ENCODE measurements at places on chromosomes 12 and 14.

GRCh38 chr14:75369506-75369905 is 58.3 kb upstream of the JDP2 start:
- no peak for DNase-seq

DNA sequence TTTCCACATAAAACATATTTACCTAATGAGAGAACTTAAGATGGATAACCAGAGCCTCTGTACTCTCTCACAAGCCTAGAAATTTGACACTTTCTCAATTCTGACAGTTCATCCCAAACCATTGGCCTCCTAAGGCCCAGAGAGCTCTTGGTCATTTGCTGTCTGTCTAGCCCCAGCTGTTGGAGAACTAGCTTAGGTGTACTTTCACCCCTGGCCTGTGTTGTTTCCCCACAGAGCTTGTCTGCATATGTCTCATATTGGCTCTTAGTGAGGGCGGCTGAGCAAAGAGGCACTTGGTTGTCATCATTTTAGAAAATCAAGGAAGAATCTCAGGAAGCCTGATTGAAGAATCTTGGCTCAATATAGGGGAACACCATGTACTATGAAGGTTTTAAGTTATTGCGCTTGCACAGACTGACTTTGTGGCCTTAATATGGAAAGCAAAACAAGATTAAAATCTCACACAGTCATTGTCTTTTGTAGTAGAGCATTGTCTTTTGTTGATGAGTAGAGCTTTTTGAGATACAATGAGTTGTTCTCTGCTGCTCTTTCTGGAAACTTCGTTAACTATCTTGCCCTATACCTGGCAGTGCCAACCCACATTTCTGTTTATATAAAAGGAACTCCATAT is 324.6 kb downstream of the RAD51B start:
- no peak for DNase-seq

DNA sequence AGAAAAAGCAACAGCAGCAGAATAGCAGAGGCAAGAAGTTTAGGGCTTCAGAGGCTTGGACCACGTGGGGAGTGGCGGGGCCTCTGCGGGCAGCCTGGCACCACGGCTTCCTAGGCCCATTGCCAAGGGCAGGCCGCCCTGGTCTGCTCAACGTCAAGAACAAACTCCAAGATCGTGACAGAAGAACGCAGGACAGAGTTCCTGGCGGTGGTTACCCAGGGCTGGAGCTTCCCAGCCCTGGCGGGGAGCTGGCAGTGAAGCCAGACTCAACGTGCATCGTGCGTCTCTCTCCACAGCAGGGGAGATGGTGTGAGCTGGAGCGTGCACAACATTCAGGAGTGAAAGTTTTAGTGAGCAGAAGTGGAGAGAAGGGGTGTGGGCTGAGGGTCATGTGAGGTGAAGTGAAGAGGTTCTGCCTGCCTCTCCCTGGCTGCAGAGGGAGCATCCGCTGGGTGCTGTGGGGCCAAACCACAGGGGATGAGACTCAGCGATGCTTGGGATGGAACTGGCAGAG is 13.9 kb upstream of the CACNA2D4 start:
- DNase-seq, result no peak

DNA sequence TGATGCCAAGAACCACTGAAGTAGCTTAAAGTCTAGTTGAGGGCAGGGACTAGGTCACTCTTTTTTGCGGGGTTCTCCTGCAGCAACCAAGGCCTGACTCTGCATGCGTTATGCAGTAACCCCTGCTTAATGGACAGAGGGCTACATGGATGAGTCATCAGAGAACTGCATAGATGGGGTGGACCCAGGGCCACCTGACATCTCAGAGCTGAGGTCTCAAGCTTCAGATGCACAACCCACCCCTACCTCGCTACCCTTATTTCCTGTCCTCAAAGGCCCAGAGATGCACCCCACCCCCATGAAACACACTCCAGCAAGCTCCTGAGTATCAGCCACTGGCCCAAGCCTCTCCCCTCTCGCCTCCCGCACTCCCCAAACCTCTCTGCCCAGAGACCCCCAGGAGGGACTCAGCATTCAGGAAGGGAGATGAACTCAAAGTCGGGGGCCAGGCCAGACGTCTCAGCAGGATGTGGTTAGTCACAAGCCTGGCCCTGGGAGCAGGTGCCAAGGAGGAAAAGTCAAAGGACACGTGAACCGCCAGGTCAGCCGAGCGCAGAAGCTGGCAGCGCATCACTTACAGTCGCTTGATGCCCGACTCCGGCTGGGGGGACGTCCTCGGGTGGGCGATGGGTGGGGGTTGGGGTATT is 25.8 kb downstream of the SNRNP35 start:
- peak; percentile 48 for DNase-seq

GRCh38 chr12:46609674-46610073 is 216.1 kb downstream of the SLC38A4 start:
- DNase-seq, result no peak

GRCh38 chr14:91573528-91573893 is 63.4 kb upstream of the PPP4R3A start:
- DNase-seq, result no peak

DNA sequence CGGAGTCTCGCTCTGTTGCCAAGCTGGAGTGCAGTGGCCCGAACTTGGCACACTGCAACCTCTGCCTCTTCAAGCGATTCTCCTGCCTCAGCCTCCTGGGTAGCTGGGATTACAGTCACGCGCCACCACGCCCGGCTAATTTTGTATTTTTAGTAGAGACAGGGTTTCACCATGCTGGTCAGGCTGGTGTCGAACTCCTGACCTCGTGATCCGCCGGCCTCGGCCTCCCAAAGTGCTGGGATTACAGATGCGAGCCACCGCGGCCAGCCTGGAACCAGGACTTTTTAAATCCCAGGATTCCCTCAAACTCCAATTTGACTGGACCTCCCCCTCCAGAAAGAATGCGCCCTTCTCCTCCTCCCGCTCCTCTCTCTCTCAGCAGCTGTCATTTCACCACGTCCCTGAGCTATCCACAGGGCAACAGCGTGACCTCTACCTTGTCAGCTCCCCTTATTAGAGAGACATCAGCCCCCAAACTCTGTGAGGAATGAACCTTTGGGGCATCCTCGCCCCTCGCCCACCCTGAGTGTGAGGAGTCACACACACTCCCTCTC is 2.0 kb downstream of the ESYT1 start:
- DNase-seq, result no peak

DNA sequence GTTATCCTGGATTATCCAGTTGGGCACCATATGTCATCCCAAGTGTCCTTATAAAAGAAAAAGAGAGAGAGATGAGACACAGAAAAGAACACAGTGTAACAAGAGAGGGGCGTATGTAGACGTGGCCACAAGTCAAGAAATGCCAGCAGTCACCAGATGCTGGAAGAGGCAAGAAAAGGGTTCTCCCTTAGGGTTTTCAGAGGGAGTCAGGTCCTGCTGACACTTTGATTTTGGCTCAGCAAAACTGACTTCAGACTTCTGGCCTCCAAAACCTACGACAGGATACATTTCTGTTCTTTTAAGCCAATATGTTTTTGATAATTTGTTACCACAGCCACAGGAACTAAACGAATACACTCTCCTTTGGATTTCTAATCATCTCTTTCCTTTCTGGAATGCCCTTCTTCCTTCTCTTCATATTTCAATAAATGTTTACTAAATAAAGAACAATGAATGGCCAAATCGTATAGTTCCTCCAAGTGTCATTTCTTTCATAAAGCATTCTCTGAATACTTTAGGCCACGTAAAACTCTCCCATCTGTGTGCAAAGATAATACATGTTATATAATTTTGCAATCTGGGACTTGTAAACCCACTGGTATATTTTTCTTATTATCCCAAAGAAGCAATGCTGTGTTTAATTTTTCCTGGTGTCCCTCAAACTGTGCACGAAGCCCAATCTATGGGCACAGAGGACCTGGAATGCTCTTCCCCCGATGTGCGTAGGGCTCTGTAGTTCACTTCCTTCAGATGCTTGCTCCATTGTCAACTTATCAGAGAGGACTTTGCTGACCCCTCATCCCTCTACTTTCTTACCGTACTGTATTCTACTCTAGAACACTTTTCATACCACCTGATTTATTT is 303.6 kb downstream of the CEP128 start:
- DNase-seq, result no peak

GRCh38 chr14:98580131-98580678 is 691.8 kb downstream of the BCL11B start:
- DNase-seq, result peak; percentile 12
